ENCODE measurements at places on chromosomes 6 and 20. TPM values are rescaled to one million over a fixed set of nuclear protein-coding genes. Genes with fewer than 3 reads are reported as not detected.

The EEF1A2 gene
- total RNA-seq, result 0.71 TPM

The CGAS gene
- 12.8 TPM for total RNA-seq

The GPR6 gene
- not detected for total RNA-seq

GRCh38 chr6:47094241-47094925 is 52.3 kb upstream of the ADGRF1 start:
- no peaks in the 10 kb centered on the region for H3K36me3 ChIP-seq
- H3K4me1 ChIP-seq, result no peaks in the 10 kb centered on the region
- no peak overlapping the region for H3K27ac ChIP-seq
- H3K4me3 ChIP-seq, result no peak overlapping the region
- DNase-seq, result no peak
- no peaks in the 10 kb centered on the region for H3K27me3 ChIP-seq

The ADGB gene
- not detected for total RNA-seq

The TTK gene
- total RNA-seq, result 28.0 TPM

All from Karpas-422 (cell line).